A549 treated with Hydrocortisone at 1 μM for 4 hours (cell line): ENCODE measurements at places on chromosomes 3 and 15. TPM values are rescaled to one million over a fixed set of nuclear protein-coding genes. Genes with fewer than 3 reads are reported as not detected.

The XIRP1 gene
- total RNA-seq = 0.10 to 0.16 TPM (median 0.14 TPM) in 5 replicates

The ITIH1 gene
- total RNA-seq = not detected in 5 replicates

The CLDN1 gene
- total RNA-seq = 17.1 to 21.7 TPM (median 19.6 TPM) in 5 replicates

The FETUB gene
- 0.12 to 0.34 TPM (median 0.15 TPM) in 3 of 5 replicates, not detected in the others for total RNA-seq

The FANCD2OS gene
- not detected in 5 replicates for total RNA-seq

The TJP1 gene
- 62.0 to 98.1 TPM (median 72.8 TPM) in 5 replicates for total RNA-seq

The ACOX2 gene
- 6.0 to 9.8 TPM (median 8.0 TPM) in 5 replicates for total RNA-seq

The SIDT1 gene
- total RNA-seq = 0.46 to 0.60 TPM (median 0.54 TPM) in 5 replicates

The LMLN gene
- 1.9 to 2.6 TPM (median 2.2 TPM) in 5 replicates for total RNA-seq

The KIF15 gene
- total RNA-seq = 7.6 to 12.1 TPM (median 8.6 TPM) in 5 replicates

The JAGN1 gene
- 78.5 to 106 TPM (median 99.5 TPM) in 5 replicates for total RNA-seq

The GPR62 gene
- not detected in 5 replicates for total RNA-seq

The ARGFX gene
- total RNA-seq = not detected in 5 replicates

The MYO5C gene
- 5.5 to 7.5 TPM (median 6.4 TPM) in 5 replicates for total RNA-seq

The SI gene
- not detected in 5 replicates for total RNA-seq

The CPA3 gene
- total RNA-seq = not detected in 5 replicates

The CCRL2 gene
- total RNA-seq = 0.07 to 0.10 TPM (median 0.09 TPM) in 3 of 5 replicates, not detected in the others

The CXCR6 gene
- total RNA-seq = not detected in 5 replicates

The RBMS3 gene
- total RNA-seq = 0.55 to 0.90 TPM (median 0.83 TPM) in 5 replicates

The TNNC1 gene
- total RNA-seq = 0.63 to 1.4 TPM (median 1.2 TPM) in 5 replicates

The PLXNB1 gene
- 15.3 to 19.1 TPM (median 16.0 TPM) in 5 replicates for total RNA-seq

The FRMD5 gene
- total RNA-seq = 2.0 to 2.9 TPM (median 2.5 TPM) in 5 replicates
